ENCODE measurements at places on chromosomes 13 and 19. TPM values are rescaled to one million over a fixed set of nuclear protein-coding genes. Genes with fewer than 3 reads are reported as not detected.

The ZNF223 gene
- total RNA-seq: 11.7 TPM

DNA sequence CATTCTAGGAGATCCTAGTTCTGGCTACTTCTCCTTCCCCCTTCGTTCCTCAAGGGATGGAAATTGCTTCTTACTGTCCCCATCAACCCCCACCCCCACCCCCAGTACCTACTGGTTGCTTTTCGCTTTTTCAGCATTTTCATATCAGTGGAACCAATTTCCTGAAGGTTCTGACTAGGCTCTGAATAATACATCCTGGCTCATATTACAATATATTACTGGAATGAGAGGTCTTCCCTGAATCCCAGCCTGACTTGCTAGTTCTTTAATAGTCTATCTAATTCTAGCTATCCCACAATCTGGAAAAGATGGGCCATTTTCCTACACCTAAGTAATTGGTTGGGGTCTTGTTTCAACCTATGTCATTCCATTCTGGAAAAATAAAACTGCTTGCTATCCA, 207.4 kb downstream of the COG6 start:
- DNase-seq: no peak

GRCh38 chr13:32031815-32032370, 319 bp downstream of the FRY start:
- no peak for DNase-seq

- no peak for DNase-seq
These were observed 21.1 kb downstream of the APBA3 start for GRCh38 chr19:3740431-3740830.

The CLDN10 gene
- 0.69 TPM for total RNA-seq

DNA sequence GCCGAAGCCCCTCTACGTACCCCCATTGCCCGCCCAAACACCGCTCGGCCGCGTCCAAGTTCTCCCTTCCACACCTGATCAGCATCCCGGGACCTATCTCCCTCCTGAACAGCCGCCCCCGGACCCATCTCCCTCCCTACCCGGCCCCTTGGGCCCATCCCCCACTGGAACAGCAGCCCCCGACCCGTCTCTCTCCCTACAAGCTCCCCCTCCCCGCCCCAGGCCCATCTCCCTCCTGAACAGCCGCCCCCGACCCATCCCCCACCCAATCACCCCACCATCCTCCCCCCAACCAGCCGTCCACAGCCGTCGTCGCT, 610 bp downstream of the ZSCAN1 start:
- no peak for DNase-seq

DNA sequence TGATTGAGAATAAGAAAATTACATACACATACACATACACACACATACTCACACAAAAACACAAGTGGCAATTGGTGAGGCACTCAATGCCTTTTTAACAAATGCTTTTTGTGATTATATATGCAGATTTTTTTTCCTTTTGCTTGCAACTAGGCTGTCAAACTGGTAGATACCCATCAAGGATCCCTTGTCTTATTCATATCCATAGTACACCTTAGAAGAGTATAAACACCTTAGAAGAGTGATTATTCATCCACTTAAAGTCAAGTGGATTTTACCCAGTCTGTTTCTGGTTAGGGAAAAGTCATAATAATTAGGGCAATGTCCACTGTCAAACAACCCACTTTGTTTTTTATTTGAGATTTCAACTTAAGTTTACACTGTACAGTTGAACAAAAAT, 1773.4 kb upstream of the MIR17HG start:
- DNase-seq: no peak

- DNase-seq: no peak
These were observed 332.0 kb downstream of the IRS2 start for GRCh38 chr13:109454167-109454917.

GRCh38 chr19:1491114-1491848, at the start of gene REEP6:
TSS of gene REEP6 (plus strand) at chr19:1491181. CDS start at chr19:1491270, 89 bp downstream.
- no peak for DNase-seq

DNA sequence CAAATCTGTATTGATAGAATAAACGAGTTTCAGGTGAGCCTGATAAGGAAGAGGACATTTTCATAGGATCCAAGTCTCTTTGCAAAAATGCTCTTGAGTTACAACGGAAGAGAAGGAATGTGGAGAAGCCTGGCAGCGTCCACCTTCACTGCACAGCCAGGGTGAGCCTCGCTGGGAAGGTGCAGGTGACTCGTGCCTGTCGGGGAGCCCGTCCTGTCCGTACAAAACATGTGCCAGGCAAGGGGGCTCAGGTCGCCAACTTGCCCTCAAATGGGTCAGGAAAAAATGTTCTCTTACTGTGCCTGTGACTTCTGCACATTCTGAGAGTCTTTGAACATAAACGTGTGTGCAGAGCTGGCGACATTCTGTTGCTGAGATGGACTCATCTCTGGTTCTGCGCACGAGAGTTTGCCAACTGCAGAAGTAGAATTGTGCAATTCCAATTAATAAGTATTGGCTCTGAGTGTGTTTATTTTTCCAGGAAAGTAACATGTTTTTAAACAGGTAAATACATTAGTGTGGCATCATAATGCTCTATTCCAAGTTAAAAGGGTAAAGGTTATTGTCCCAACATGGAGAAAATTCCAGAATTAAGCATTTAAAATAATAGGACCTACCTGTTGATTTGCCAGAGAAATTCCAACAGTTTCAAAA, 28.6 kb downstream of the NAXD start:
- no peak for DNase-seq

The ZNF304 gene
- total RNA-seq: 17.9 TPM

DNA sequence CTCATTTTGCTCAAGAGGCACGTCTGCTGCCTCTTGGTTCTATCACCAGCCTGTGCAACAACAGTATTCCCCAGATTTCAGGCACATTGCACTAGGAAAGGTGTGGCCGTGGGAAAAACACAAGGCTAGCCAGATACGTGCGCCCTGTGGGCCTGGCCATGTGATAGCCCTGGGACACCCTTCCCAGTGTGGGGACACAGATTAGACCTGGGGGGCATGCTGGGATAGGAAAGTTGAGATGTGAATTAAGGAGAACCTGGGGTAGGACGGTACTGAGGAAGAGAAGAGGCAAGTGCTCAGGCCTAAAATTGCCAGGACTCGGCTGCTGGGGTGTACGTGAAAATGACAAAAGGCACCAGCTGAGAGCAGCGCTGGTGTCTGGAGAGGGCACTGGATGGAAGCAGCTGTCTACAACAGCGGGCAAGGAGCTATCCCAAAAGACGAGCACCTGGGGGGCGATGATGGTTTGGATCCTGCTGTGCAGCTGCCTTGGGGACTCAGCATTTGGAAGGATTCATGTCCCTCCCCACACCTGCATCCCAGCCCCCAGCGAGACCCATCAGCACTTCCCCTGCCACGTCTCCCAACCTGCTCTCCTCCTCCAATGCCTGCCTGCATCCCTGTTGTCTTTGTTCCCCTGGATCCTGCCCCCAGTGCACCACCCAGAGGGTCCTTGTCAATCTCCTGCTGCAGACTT, 54.3 kb downstream of the GGACT start:
- DNase-seq: no peak

DNA sequence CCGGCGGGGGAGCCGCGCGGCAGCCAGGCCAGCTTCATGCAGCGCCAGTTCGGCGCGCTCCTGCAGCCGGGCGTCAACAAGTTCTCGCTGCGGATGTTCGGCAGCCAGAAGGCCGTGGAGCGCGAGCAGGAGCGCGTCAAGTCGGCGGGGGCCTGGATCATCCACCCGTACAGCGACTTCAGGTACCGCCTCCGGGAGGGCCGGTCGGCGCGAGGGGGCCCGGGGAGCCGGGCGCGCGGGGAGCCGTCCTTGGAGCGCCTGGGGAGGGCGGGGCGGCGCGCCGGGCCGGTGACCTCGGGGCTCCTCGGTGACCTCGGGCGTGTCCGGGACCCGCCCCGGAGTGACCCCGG, 690 bp downstream of the HCN2 start:
- DNase-seq: no peak

DNA sequence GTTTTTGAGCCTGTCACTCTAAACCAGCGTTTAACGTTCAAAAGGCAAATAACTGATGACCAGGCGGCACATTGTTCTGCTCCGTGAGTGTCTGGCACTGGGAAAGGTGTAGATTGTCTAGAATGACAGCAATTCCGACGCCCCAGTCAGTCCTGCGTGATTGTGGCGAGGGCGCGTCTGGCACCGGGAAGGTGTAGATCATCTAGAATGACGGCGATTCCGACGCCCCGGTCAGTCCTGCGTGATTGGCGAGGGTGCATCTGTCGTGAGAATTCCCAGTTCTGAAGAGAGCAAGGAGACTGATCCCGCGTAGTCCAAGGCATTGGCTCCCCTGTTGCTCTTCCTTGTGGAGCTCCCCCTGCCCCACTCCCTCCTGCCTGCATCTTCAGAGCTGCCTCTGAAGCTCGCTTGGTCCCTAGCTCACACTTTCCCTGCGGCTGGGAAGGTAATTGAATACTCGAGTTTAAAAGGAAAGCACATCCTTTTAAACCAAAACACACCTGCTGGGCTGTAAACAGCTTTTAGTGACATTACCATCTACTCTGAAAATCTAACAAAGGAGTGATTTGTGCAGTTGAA, 26.1 kb upstream of the NDUFS7 start:
- DNase-seq: no peak

The CLDND2 gene
- not detected for total RNA-seq

GRCh38 chr19:42345191-42345812, 19.9 kb downstream of the MEGF8 start:
- no peak for DNase-seq

DNA sequence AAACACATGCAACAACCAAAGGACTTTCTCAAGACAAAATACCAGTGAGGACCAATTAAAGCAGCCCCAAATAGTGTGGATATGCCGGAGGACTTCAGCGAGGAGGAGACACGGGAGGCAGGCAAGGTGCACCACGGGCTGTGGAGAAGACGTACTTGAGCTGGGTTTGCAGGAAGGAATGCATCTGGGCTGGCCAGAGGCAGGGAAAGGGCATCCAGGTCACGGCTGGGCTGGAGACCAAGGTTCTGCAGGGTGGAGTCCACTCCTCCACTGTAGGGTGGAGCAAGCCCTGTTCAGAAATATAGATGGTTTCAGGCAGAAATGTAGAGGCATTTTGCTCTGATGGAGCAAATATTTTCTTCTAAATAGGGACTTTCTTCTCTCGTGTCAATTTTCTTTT, 36.6 kb upstream of the MEDAG start:
- no peak for DNase-seq

DNA sequence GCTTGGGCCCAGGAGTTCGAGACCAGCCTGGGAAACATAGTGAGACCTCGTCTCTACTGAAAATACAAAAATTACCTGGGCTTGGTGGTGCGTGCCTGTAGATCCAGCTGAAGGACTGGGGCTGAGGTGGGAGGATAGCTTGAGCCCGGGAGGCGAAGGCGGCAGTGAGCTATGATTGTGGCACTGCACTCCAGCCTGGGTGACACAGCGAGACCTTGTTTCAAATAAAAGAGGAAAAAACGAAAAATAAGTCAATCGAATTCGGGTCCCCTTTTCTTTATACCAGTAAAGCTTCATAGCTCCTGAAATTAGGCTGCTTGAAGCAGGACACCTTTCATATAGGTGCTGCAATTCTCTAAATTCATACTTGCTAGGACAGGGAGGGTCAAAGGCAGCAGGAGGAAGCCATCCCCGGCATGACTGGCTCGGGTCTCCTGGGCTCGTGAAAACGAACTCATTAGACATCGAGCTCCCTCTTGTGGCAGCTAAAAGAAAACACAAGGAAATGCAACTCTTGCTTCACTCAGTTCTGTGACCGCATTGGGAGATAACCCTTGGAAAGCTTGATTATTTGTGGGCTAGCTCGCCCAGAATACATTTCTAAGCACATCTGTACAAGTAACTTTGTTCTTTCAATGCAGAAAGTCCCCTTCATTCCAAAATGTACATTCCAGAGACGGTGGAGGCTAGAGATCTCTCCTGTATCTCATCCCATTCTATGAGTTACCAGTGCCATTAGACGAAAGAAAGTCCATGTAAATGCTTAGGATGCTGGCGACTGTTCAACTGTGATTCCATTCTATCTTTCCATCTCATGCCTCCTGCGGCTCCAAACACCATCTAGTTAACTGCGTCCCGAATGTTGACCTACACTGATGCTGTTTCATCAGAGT, 16.8 kb downstream of the FPR2 start:
- DNase-seq: peak; percentile 59

The TMEM145 gene
- total RNA-seq: not detected

DNA sequence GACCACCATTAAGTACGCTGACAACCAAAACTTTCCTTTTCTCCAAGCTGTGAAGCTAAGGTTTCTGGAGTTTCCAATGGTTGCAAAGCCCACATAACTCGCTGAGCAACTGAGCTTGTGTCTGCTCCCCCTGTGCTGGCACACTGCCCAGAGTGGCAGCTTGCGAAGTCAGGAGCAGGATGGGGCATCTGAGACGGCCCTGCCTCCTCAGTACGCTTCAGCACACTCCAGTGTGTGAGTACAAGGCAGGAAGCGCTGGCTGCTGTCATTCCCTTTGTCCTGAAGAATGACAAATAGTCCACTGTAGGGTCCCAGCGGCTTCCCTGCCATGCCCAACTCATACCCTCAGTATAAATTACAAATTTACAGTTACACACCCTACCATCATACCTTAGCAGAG, 51.5 kb downstream of the SKA3 start:
- DNase-seq: no peak

- DNase-seq: no peak
These were observed 168.8 kb upstream of the ZNF507 start for GRCh38 chr19:32176591-32176990.

The IL27RA gene
- total RNA-seq: 2.0 TPM

- DNase-seq: no peak
These were observed 31.2 kb downstream of the ZNF536 start for GRCh38 chr19:30403203-30403985.

DNA sequence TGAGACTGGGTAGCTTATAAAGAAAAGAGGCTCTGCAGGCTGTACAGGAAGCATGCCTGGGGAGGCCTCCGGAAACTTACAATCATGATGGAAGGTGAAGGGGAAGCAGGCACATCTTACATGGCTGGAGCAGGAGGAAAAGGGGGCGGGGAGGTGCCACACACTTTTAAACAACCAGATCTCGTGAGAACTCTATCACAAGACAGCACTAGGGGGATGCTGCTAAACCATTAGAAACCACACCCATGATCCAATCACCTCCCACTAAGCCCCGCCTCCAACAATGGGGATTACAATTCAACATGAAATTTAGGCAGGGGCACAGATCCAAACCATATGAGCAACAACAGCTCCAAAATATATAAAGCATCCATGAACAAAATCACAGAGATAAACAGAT, 46.5 kb upstream of the GTF2F2 start:
- no peak for DNase-seq

The ACP5 gene
- 1.1 TPM for total RNA-seq

DNA sequence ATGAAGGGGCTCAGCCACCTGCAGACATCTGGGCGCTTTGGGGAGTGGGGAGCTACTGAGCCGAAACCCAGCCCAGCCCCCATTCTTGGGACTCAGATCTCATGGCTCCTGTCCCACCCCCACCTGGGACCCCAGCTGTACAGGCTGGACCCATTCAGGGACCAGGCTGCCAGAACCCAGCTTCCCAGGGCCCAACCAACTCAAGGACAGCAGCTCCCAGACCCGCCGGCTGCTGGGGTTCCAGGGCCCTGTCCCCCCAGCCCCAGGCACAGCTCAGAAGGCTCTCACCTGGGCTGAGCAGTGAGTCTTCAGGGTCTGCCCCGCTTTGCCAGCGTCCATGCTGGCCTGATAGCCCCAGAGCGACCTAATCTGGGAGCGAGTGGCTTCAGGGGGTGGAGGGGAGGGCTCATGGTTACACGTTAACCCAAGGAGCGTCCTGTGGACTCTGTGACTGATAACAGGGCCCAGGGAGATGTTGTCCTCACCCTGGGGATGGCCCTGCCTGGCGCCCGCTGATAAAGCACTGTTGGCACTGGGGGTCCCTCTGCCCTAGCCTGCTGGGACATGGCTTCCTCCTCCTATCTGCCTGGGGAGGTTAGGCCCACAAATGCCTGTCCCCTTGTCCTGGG, at the start of gene TMEM86B:
Gene TMEM86B (minus strand): TSS at position 361 of the 629 bp plus-strand sequence. CDS start 22 bp downstream, at position 339.
- no peak for DNase-seq

Measured in urinary bladder (tissue), 4 donors.